ENCODE measurements at places on chromosomes 1 and 21.
A peak's percentile ranks its signal among the peaks of the same experiment; 100 is the strongest.

GRCh38 chr1:8410791-8411190, 92.9 kb downstream of the SLC45A1 start:
- DNase-seq = no peak

- DNase-seq = no peak
Observed at GRCh38 chr1:17933501-17933900, 174.1 kb upstream of the IGSF21 start.

DNA sequence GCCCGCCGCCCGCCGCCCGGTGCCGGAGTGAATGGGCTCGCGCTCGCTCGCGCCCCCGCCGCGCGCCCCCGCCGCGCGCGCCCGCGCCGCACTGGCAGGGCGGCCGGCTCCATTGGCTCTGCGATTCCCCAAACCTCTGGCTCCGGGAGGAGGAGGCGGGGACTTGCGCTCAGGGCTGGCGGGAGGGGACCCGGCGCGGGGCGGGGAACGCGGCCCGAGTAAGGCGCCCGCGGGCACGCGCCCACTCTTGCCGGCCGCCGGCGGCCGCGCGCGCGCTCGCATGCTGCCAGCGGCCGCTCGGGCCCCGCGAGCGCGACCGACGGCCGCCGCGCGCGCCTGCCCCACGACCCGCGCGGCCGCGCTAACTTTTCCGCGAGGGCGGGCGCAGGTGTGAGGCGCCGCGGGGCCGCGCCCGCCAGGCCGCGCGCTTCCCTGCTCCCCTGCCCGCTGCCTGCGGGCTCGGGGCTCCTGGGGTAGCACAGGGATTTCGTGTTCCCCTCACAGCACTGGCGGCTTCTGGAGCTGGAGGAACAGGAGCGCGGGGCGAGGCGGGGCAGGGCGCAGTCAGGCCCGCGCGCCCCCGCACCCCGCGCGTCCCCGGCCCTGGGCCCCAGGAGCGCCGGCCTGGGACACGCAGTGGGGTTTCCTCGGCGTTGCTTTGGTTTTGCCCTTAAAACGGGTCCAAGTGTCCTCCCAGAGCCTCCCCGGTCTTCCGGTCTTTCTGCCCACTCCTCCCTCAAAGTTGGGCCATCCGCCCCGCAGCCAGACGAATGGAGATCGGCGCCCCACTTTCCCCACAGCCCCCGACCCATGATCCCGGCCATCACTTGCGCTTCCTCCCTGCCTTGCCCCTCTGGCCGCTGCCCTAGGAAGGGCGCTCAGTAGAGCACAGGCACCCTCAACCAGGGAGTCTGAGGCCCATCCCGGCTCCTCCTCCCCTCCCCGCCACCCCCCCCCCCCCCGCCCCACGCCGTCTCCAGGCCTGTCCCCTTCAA, 101.5 kb downstream of the CASZ1 start:
- DNase-seq = peak; percentile 68

DNA sequence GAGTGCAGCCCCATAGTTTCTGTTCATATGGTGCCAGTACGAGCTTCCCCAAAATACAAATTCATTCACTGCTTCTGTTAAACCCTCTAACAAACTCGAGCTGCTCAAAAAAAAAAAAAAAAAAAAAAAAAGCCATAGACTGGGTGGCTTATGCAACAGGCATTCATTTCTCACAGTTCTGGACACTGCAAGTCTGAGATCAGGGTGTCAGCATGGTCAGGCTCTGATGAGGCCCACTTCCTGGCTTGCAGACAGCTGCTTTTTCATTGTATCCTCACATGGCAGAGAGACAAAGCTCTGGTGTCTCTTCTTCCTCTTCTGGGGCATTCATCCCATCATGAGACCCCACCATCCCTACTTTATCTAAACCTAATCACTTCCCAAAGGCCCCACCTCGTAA, 121.6 kb downstream of the PTBP2 start:
- DNase-seq = no peak

DNA sequence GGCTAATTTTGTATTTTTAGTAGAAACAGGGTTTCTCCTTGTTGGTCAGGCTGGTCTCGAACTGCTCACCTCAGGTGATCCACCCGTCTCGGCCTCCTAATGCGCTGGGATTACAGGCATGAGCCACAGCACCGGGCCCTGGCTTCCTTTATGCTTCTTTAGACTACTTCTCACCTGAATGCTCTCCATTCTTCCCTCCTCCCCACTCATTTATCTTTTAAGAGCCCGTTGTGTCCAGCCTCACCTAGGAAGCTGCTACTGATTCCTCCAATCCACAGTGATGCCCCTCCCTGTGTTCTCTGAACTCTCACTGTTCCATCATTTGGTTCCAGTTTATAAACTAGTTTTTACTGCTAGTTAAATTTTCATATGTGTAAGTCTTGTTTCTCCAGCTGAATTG, 44.9 kb upstream of the NR5A2 start:
- DNase-seq = no peak

DNA sequence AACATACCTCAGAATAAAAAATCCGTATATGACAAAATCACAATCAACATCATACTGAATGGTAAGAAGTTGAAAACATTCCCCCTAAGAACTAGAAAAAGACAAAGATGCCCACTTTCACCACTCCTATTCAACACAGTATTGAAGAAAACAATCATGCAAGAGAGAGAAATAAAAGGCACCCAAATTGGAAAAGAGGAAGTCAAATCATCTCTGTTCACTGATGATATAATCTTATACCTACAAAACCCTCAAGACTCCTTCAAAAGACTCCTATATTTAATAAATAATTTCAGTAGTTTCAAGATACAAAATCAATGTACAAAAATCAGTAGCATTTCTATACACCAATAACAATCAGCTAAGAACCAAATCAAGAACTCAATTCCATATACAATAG, 14.7 kb downstream of the PGLYRP4 start:
- no peak for DNase-seq
